ENCODE measurements at places on chromosomes 1 and 21. TPM values are rescaled to one million over a fixed set of nuclear protein-coding genes. Genes with fewer than 3 reads are reported as not detected.

DNA sequence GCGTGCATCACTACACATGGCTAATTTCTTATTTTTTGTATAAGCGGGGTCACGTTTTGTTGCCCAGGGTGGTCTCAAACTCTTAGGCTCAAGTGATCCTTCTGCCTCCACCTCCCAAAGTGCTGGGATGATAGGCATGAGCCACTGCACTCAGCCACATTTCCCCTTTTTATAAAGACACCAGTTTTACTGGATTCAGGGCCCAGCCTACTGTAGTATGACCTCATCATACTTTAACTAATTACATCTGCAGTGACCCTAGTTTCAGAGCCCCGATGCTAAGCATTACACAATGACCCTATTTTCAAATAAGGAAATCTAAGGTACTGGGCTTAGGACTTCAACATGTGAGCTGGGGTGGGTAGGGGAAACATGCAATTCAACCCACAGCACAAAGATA is 31.8 kb upstream of the ENAH start:
- no peak for DNase-seq
- no peak overlapping the region for H3K27ac ChIP-seq
- H3K4me1 ChIP-seq = no peaks in the 10 kb centered on the region
- H3K27me3 ChIP-seq = no peaks in the 10 kb centered on the region

GRCh38 chr21:15682186-15682895 is 47.4 kb upstream of the USP25 start:
- no peaks in the 10 kb centered on the region for H3K27me3 ChIP-seq
- no peaks in the 10 kb centered on the region for H3K36me3 ChIP-seq
- no peak for DNase-seq
- no peak overlapping the region for H3K4me3 ChIP-seq
- no peak overlapping the region for H3K27ac ChIP-seq
- no peaks in the 10 kb centered on the region for H3K4me1 ChIP-seq

DNA sequence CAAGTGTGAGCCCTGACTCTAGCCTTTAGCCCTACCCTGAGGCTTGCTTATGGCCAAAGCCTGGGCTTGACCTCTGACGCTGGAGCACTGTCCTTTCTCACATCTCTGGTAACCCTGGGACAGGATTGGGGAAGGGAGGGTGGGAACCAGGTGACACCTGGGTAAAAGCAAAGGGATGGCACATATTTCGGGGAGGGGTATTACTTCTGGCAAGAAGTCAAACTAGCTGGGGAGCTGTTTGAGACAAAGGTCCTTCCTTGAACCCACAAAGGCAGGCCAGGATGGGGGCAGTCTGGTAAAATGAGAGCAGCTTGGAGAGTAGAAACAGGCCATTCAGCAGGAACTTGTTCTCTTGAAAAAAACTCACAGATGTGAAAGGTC is 2.0 kb downstream of the MOB3C start:
- peaks cover 62% of the 10 kb centered on the region for H3K4me1 ChIP-seq
- no peak overlapping the region for H3K4me3 ChIP-seq
- H3K27ac ChIP-seq = no peak overlapping the region
- H3K36me3 ChIP-seq = peaks cover 29% of the 10 kb centered on the region
- H3K27me3 ChIP-seq = no peaks in the 10 kb centered on the region

DNA sequence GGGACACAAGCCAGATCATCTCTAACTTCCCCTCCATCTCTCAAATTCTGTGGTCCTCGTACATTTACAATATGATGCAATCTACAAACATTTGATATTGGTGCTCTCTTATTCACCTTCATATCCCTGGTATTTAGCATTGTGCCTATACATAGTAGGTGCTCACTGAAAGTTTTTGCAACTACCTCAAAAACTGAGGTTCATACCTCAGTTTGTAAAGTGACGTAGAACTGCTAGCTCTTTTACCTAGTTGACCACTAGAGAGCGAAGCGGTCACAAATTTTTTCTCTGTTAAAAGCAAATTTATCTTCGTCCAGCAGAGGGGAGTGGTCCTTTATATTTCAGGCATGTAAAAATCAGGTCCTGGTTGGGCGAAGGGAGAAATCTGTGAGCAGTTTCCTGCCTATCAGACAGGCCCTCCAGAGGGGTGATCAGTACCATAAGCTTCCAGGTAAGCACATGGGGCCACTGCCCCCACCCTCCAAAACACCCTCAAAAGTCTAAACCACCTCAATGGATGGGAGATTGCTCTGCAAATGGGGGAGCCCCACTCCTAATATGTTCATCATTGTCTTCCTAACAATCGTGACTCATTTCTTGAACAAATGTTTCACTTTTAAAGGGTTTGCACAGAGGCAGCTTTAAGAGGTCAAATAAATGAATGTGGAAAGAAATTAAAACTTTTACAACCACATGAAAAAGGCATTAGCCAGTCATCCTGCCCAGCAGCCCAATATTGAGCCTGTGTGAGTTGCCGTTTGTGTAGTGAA is 10.6 kb upstream of the HLCS start:
- H3K4me1 ChIP-seq = peaks cover 17% of the 10 kb centered on the region
- no peak for DNase-seq
- H3K27me3 ChIP-seq = no peaks in the 10 kb centered on the region
- H3K27ac ChIP-seq = no peak overlapping the region

DNA sequence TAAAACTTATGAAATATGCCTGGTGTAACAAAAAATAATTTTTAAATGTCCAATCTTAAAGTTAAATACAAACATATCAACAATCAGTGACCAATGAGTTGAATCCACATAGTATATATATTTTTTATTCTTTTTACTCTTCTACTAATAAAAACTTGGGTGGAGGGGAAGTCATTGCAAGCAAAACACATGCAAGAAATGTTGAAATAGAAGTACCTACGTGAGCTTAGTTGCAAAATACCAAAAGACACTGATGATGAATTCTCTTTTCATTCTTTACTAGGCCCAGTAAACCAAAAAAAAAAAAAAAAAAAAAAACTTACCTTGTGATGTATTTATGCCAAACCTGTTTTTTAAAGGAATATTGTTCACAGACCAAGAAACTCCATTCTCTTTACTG is 26.4 kb upstream of the PLA2G4A start:
- H3K4me1 ChIP-seq = no peaks in the 10 kb centered on the region
- no peak for DNase-seq
- no peak overlapping the region for H3K27ac ChIP-seq
- no peaks in the 10 kb centered on the region for H3K27me3 ChIP-seq
- no peak overlapping the region for H3K4me3 ChIP-seq

The DENND1B gene
- 23.9 TPM for total RNA-seq

All from CD4-positive, alpha-beta T cell (primary cell).